ENCODE measurements at places on chromosomes 1 and 21.

- no peak for DNase-seq
These were observed 1.8 kb downstream of the C1orf53 start for GRCh38 chr1:197904126-197904787.

DNA sequence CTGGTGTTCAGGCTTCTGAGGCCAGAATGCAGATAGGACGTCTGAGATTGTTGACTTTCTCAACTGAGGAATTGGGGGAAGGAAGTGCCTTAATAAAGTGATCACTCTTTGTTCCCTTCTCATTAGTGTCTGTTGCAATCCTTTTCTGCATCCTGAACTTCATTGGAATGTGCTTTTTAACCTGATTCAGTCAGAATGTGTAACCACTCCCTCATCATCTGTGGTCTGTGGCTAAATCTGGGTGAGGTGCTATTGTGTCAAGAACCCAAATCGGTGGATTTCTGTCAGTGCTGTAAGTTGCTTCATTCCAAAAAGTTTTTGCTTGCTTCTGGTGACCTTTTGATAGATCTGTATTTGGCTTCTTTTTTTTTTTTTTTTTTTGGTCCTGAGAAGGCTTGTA lies 38.2 kb downstream of the ARID1A start:
- peak; percentile 70 for DNase-seq

GRCh38 chr1:233470741-233471499 lies 143.0 kb upstream of the KCNK1 start:
- DNase-seq, result no peak

DNA sequence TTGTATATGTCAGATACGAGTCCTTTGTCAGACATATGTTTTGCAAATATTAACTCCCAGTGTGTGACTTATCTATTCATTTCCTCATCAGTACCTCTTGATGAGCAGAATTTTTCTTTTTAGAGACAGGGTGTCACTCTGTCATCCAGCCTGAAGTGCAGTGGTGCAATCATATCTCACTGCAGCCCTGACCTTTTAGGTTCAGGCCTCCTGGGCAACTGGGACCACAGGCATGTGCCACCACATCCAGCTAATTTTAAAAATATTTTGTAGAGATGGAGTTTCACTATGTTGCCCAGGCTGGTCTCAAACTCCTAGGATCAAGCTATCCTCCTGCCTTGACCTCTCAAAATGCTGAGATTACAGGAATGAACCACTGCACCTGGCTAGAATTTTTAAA lies 93.0 kb downstream of the HLCS start:
- no peak for DNase-seq

- DNase-seq, result no peak
These were observed 26.6 kb downstream of the WNT3A start for GRCh38 chr1:228033376-228033775.

- DNase-seq, result no peak
These were observed at the start of gene MX1 for GRCh38 chr21:41425954-41426675. Gene MX1, plus strand, starts transcription at chr21:41426239. Its CDS starts 5,832 bp downstream, at chr21:41432071.

GRCh38 chr1:204883405-204883804 lies 12.7 kb downstream of the NFASC start:
- DNase-seq, result no peak

GRCh38 chr21:32653326-32653901 lies 41.2 kb upstream of the CFAP298 start:
- no peak for DNase-seq

DNA sequence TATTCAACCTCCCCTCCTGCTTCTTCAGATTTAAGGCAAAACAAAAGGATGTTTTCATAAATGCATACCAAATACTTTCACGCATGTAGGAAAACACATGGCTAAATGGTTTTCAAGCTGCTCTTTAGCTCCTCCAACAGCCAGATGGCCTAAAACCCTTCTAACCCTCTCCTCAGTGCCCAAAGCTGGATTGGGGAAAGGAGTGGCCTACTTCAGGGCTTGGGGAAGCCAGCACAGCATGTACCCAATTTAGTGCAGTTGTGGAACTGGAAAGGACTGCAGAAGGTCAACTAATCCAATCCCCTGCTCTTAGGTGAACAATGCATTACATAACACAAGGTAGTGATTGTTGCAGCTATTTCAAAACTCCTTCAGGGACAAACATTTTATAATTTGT lies 9.3 kb downstream of the F5 start:
- no peak for DNase-seq

- no peak for DNase-seq
These were observed 5.6 kb downstream of the RXRG start for GRCh38 chr1:165439330-165439729.

DNA sequence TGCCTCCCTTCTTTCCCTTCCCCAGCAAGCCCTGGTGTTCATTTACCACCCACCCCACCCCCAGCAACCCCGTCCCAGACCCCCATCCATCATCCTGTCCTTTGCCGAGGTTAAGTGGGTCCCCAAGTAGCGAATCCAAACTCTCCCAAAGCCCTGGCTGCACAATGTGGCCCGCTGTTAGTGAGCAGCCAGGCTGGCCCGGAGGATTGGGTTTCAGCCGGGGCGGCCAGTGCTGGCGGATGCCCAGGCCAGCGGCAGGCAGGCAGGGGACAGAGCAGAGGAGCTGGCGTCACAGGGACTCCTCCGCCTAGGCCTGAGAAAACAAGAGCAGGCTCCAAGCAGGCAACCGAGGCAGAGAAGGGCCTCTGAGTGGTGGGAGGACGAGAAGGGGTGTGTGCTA lies 61.4 kb downstream of the EPHB2 start:
- no peak for DNase-seq

- DNase-seq, result no peak
These were observed 360.8 kb downstream of the GPATCH2 start for GRCh38 chr1:217270101-217270500.

DNA sequence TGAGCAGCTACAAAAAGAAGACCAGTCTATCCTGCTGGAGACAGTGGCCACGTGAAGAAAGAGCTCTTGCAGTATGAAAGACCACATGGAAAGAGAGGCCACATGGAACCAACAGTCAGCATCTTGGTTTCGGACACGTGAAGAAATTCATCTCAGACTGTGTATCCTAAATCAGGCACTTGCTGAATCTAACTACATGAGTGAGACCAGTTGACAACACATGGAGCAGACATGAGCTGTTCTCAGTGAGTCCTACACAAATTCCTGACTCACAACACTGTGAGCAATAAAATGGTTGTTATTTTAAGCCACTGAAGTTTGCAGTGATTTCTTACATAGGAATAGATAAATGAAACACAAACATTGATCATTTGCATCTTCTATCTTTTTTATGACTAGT lies 2.4 kb upstream of the TAF1A start:
- DNase-seq, result peak; percentile 56

DNA sequence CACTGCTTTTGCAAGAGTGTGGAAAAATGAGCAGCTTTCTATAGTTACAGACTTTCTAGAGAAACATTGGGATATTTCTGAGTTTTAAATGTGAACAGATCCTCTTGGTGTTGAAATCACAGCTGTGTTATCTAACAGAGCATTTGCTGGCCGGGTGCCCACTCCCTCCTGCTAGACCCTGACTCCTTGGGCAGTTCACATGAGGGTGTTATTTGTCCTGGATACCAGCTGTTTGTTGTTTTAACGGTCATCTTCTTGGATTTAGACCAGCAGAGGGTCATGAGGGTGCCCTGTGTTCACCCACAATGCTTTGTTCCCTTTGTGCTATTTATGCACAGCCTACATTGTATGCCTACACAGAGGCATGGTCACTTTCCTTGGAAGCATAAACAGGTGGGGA lies 67.1 kb downstream of the CENPF start:
- no peak for DNase-seq

- DNase-seq, result no peak
These were observed 17.6 kb downstream of the NPHP4 start for GRCh38 chr1:5974631-5975030.

DNA sequence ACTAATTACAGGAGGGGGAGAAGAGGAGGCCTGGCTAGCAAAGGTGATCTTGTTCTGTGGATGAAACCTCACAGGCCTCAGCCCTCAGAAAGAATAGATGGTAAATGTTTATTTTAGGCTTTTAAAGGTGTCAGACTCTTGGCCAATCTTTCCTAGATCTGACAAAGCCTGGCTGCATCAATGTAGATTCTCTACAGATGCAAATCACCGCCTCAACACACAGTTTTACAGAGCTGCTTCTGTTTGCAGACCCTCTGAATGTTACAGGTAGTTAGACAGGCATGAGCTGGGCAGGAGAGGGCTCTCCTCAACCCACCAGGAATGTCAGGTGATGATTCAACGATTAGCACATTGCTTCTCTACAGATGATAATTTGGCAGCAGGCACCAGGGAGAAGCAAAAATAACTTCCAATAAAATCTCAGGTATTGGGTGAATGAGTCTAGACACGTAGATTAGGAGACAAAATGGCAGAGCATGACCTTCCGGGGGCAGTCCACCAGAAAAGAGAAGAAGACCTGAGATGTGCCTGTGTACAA lies 105.4 kb upstream of the VANGL1 start:
- no peak for DNase-seq
